LHCN-M2 (cell line): ENCODE measurements at places on chromosomes 16 and 17. TPM values are rescaled to one million over a fixed set of nuclear protein-coding genes. Genes with fewer than 3 reads are reported as not detected.

Gene CDH3
- not detected in 2 replicates for total RNA-seq

Gene SEPTIN12
- not detected in 2 replicates for total RNA-seq

Gene CA7
- not detected in 2 replicates for total RNA-seq

Gene SLC12A3
- 0.11 TPM in 1 of 2 replicates, not detected in the other for total RNA-seq

Gene C16orf96
- total RNA-seq: 0.06 TPM in 1 of 2 replicates, not detected in the other

Gene KRT31
- not detected in 2 replicates for total RNA-seq

Gene NDUFB10
- total RNA-seq: 244 and 288 TPM in 2 replicates

Gene EVPLL
- not detected in 2 replicates for total RNA-seq

Gene TNP2
- not detected in 2 replicates for total RNA-seq

Gene TCAP
- 0.40 TPM in 1 of 2 replicates, not detected in the other for total RNA-seq

Gene DYNLL2
- 9.6 and 11.8 TPM in 2 replicates for total RNA-seq

Gene C16orf89
- 0.26 TPM in 1 of 2 replicates, not detected in the other for total RNA-seq

Gene OTOP2
- total RNA-seq: not detected in 2 replicates

Gene CPPED1
- 20.7 and 27.5 TPM in 2 replicates for total RNA-seq

Gene G6PC1
- not detected in 2 replicates for total RNA-seq

Gene SGSH
- total RNA-seq: 20.4 and 25.0 TPM in 2 replicates

Gene CRYBA1
- not detected in 2 replicates for total RNA-seq

Gene SLX1B
- 35.2 and 49.4 TPM in 2 replicates for total RNA-seq

Gene SERPINF2
- total RNA-seq: 0.13 and 0.40 TPM in 2 replicates

Gene TMC6
- total RNA-seq: 0.11 TPM in 1 of 2 replicates, not detected in the other

Gene GPR142
- not detected in 2 replicates for total RNA-seq

Gene LUC7L
- total RNA-seq: 51.2 and 56.2 TPM in 2 replicates

Gene RNF112
- 0.06 TPM in 1 of 2 replicates, not detected in the other for total RNA-seq

Gene GAST
- total RNA-seq: not detected in 2 replicates

Gene CFAP119
- 4.0 and 5.1 TPM in 2 replicates for total RNA-seq

Gene ITGA3
- 382 and 426 TPM in 2 replicates for total RNA-seq

Gene PPY
- total RNA-seq: not detected in 2 replicates

Gene ZMYND15
- total RNA-seq: 0.06 TPM in 1 of 2 replicates, not detected in the other

Gene GPR179
- under 0.01 TPM in 1 of 2 replicates, not detected in the other for total RNA-seq

Gene MYH8
- total RNA-seq: 0.11 TPM in 1 of 2 replicates, not detected in the other

Gene CDK5R1
- total RNA-seq: 4.2 and 8.6 TPM in 2 replicates

Gene TM4SF5
- not detected in 2 replicates for total RNA-seq

Gene NEUROD2
- total RNA-seq: not detected in 2 replicates

Gene TMC7
- 2.1 and 2.8 TPM in 2 replicates for total RNA-seq

Gene NPIPB9
- total RNA-seq: 0.46 TPM in 1 of 2 replicates, not detected in the other

Gene LDAF1
- 7.1 and 8.3 TPM in 2 replicates for total RNA-seq

Gene NACA2
- total RNA-seq: not detected in 2 replicates

Gene NPIPA7
- total RNA-seq: 1.1 and 13.0 TPM in 2 replicates

Gene WNT9B
- not detected in 2 replicates for total RNA-seq

Gene CACNG1
- total RNA-seq: 0.57 TPM in 1 of 2 replicates, not detected in the other

Gene PRR11
- total RNA-seq: 26.7 and 35.2 TPM in 2 replicates

Gene TCF25
- 171 and 180 TPM in 2 replicates for total RNA-seq

Gene MT1H
- not detected in 2 replicates for total RNA-seq

Gene TP53TG3D
- total RNA-seq: 1.8 and 2.4 TPM in 2 replicates

Gene PIRT
- not detected in 2 replicates for total RNA-seq

Gene TEKT1
- total RNA-seq: not detected in 2 replicates
